ENCODE measurements at places on chromosomes 16 and 17.

GRCh38 chr17:62735044-62735651, 73.0 kb downstream of the MARCHF10 start:
- DNase-seq, result no peak

DNA sequence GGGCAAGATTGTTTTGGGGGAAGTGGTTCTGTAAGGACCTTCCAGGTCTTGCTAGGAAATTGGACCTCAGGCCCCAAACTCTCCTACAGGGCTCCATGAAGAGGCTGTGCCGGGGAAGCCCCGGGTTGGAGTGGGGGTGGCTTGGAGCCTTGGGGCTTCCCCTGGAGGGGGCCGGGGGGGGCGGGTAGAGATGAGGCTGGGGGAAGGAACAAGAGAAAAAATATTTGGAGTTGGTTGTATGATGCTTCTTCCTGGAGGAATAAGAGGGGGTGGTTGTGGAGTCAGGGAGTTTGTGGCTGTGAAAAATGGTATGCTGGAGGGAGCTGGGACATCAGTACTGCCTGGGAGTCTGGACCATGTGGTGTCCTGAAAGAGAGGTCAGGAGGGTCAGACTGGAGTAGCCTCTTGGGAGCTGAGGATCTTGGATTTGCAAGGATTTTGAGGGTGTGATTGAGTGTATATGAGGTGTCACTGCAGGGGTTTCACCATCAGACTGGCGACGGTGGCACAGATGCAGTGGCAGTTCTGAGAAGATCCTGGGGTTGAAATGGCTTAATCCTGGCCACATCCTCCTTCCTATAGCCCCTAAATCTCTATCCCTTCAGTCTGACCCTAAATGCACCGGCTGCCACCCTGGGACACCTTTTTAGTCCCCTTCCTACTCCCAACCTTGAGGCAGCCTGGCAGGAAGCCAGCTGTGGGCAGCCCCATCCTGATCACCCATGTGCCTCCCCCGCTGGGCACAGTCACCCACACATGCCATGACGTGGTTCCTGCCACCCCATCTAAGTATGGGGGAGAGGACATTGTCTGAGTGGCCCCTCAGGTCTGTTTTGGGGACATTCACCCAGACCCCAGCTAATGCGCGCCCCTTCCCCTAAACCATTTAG, 10.9 kb downstream of the RARA start:
- DNase-seq, result no peak

GRCh38 chr17:48179071-48179945, 71.7 kb downstream of the SNX11 start:
- no peak for DNase-seq

- DNase-seq, result peak; percentile 81
These were observed 58.5 kb downstream of the TMEM132E start for GRCh38 chr17:34637548-34638525.

- no peak for DNase-seq
These were observed 444.0 kb downstream of the XYLT1 start for GRCh38 chr16:17026600-17027242.

- no peak for DNase-seq
These were observed 938 bp downstream of the NCOR1 start for GRCh38 chr17:16214190-16215001.

GRCh38 chr17:8004899-8005298, 2.5 kb downstream of the GUCY2D start:
- no peak for DNase-seq

GRCh38 chr17:17890773-17891759, 54.3 kb upstream of the SREBF1 start:
- DNase-seq, result peak; percentile 71

DNA sequence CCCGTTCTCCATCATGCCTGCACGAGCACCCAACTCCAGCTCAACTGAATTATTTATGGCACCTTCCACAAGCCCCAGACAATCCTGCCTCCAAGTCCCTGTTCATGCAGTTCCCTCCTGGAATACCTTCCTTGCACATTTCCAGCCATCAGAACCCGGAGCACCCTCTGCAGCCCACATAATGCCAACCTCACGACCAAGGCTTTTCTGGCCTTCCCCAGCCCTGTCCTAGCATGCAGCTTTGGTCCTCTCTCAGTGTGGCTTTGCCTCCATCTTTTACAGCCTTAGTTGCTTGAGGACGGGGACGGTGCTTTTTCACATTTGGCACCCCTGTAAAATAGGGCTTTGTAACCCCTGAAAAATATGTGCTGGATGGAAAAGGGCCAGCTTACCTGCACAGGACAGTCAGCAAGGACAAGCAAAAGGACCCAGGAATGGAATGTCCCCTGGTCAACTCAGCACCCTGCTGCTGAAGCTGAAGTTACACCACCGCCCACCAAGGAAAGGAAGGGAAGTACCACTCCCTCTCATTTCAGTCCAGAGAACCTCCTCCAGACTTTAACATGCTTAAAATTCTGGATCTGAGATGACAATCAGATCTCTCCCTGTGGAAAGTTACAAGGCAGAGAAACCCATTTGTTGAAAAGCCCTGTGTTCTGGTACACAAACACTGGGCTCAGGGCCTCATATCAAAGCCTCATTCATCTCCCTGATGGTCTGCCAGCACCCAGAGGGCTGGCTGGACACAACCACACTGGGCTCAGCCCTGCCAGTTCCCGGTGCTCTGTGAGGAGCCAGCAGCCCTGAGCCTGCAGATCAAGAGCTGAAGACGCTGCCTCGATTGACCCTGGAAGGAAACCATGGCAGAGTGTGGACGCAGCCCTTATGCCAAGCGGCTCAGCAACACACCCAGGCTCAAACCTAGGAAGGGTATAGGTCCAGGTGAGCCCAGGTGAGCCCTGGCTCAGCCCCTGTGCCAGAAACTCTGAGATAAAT, 2.9 kb downstream of the SLC39A11 start:
- DNase-seq, result no peak

GRCh38 chr17:51155416-51155815, 2.1 kb downstream of the NME1 start:
- no peak for DNase-seq

DNA sequence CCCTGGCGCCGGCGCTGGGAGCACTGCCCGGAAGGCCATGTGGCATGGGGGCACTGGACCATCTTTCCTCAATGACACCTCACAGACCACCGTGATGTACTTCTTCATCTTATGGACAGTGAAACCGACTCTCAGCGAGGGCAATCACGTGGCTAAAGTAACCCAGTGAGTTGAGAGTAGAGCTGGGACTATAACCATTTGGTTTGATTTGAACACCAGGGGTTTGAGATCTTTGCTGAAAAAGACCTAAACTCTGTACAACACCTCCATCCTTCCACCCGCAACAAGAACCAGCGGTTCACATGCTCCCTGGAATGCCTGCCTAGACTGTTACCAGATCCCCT, 3.3 kb downstream of the ITGA2B start:
- no peak for DNase-seq

GRCh38 chr17:63587770-63588169, 12.9 kb upstream of the TACO1 start:
- DNase-seq, result no peak

- DNase-seq, result no peak
These were observed 16.6 kb downstream of the TRPV2 start for GRCh38 chr17:16432017-16432416.

- DNase-seq, result no peak
These were observed 875 bp downstream of the PRKCB start for GRCh38 chr16:23836404-23837311.

- DNase-seq, result no peak
These were observed 536.5 kb downstream of the CDH11 start for GRCh38 chr16:64585367-64585766.

- no peak for DNase-seq
These were observed 92.8 kb downstream of the CHD9 start for GRCh38 chr16:53147500-53148065.

DNA sequence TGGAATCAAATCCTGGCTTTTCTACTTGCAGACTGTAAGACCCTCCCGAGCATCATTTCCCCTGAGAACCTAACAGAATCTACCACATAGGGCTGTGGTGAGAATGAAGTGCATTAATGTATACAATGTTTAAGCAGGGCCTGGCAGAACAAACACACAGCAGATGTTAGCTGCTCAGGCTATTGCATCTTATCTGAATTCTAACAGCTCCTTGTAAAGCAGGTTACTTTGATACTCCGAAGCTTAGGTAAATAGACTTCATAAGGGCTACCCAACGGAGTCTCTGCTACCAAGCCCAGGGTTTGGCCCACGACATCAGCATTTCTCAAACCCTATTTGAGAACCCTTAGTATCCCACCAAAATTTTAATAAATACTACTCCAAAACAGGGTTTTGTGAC, 24.4 kb upstream of the NOS2 start:
- no peak for DNase-seq

DNA sequence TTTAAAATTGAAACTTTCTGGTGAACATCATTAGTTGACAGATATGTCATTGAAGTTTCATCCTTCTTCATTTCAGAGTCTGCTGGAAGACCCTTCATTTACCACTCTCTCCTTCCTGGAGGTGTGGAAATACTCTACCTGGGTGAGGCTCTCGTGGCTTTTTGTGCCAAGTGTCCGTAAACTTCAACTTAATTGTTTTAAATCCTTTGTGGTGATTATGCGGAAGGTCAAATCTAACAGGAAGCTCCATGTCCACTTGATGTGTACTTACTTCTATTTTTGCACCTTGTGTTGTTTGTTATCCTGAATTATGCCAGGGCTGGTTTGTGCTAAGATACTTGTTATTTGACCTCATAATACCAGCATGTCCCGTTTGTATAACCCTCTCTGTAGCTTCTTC, 129.2 kb downstream of the WWOX start:
- no peak for DNase-seq

- DNase-seq, result no peak
These were observed 95.1 kb upstream of the CDH5 start for GRCh38 chr16:66271074-66272060.

DNA sequence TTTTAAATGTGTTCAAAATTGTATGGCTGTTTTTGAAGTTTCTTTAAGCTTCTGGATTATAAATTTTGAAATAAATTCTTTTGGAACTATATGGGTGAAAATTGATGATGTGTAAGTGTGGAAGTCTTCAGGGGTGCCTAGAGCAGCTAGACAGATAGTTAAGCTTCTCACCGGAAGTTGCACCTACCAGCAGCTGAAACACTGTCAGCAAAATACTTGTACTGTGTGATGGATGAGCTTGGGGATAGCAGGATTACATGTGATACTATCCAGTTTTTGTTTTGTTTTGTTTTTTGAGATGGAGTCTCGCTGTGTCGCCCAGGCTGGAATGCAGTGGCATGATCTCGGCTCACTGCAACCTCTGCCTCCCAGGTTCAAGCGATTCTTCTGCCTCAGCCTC, 19.7 kb downstream of the RBL2 start:
- DNase-seq, result no peak

DNA sequence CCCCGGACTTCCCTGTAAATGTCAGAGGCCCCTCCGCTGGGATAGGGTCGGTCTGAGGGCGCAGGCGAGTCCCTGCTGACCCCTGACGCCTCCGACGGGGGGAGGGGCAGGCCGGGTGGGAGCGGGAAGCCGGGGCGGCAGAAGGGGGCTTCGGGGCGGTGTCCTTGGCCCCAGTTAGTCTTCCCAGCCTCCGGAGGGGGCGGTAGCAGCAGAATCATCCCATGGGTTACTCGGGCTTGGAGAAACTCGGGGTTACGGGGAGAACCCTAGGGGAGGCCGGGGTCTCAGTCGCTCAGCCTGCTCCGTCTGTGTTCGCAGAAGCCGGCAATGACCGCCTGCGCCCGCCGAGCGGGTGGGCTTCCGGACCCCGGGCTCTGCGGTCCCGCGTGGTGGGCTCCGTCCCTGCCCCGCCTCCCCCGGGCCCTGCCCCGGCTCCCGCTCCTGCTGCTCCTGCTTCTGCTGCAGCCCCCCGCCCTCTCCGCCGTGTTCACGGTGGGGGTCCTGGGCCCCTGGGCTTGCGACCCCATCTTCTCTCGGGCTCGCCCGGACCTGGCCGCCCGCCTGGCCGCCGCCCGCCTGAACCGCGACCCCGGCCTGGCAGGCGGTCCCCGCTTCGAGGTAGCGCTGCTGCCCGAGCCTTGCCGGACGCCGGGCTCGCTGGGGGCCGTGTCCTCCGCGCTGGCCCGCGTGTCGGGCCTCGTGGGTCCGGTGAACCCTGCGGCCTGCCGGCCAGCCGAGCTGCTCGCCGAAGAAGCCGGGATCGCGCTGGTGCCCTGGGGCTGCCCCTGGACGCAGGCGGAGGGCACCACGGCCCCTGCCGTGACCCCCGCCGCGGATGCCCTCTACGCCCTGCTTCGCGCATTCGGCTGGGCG, 542 bp downstream of the GUCY2D start:
- DNase-seq, result no peak

- DNase-seq, result no peak
These were observed 50.2 kb downstream of the AKAP1 start for GRCh38 chr17:57135026-57135788.

DNA sequence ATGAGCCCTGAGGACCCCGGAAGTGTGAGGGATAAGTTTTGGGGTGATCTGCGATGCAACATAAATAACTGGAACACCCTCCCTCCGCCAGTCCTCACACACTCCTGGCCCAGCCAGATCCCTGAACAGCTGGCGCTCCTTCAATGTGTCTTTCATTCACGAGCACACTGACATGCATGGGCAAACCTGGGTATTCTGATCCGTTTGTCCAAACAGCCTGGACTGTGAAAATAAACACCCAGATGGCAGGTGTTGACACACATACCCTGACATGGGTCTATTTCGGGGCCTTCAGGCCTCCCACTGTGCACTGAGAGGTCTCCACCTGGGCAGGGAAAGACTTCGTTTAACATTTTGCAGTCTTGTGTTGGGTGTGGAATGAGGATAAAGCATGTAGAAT, 3.0 kb upstream of the CPNE2 start:
- DNase-seq, result no peak

GRCh38 chr16:27769561-27770255, 219.8 kb downstream of the KATNIP start:
- no peak for DNase-seq

GRCh38 chr17:32264823-32265191, 825 bp upstream of the RHBDL3 start:
- no peak for DNase-seq

DNA sequence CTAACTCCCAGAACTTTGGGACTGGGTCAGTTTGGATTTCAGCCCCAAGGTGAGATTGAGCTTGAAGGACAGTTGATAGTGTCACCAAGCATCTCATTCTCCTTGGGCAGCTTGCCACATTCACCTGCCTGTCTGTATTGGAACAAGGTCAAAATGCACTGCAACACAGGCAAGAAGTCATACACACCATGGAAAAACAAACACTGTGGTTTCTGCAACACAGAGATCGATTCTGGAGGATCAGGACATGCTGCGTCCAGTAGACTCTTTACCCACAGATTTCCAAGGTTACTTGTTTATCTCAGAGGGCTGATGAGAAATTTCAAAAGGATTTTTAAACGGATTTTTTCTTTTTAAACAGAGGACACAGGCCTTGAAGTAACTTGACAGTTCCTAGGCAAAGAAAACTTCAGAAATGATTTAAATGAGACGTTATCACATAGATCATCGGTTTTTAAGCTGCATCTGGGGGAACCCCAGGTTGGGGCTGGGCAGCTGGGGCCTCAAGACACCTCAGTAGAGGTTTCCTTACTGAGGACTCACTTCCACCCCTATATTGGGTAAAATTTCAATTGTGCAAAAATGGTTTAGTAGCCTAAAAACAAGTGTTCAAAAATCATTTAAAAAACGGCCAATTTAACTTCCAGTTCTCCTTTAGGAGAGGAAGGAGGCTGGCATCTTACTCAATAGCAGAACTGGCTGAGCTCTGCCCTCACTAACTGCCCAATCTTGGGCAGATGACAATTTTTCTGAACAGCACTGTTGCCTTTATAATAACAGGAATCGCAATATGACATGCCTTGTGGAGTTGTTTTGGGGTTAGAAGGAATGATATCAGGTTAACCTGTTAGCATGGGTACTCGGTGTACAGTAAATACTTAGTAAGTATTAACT, 299.3 kb downstream of the XYLT1 start:
- no peak for DNase-seq

GRCh38 chr17:32795339-32795979, 81.5 kb downstream of the MYO1D start:
- no peak for DNase-seq

- no peak for DNase-seq
These were observed 832 bp downstream of the ETV4 start for GRCh38 chr17:43545383-43545632.

Measured in HuH-7.5 (cell line).